Bladder microvascular endothelial cell (primary cell): ENCODE measurements at places on chromosomes 5 and 9. TPM values are rescaled to one million over a fixed set of nuclear protein-coding genes. Genes with fewer than 3 reads are reported as not detected.

C5orf24 gene
- 30.3 and 63.4 TPM in 2 replicates for total RNA-seq

LHX6 gene
- total RNA-seq: 14.1 and 20.4 TPM in 2 replicates

CCL21 gene
- total RNA-seq: 0.76 TPM in 1 of 2 replicates, not detected in the other

DMAC1 gene
- 6.6 and 10.7 TPM in 2 replicates for total RNA-seq

SDHA gene
- 130 and 180 TPM in 2 replicates for total RNA-seq

SIGMAR1 gene
- 24.8 and 48.1 TPM in 2 replicates for total RNA-seq

PCDHGA3 gene
- total RNA-seq: 0.32 and 0.82 TPM in 2 replicates

OR13J1 gene
- total RNA-seq: not detected in 2 replicates

STPG3 gene
- total RNA-seq: not detected in 2 replicates

KIF4B gene
- total RNA-seq: 0.16 and 0.38 TPM in 2 replicates
